Activated naive CD4-positive, alpha-beta T cell treated with Interleukin-2 at 50 U/mL for 16 hours (primary cell): ENCODE measurements at places on chromosomes 6 and 20.

DNA sequence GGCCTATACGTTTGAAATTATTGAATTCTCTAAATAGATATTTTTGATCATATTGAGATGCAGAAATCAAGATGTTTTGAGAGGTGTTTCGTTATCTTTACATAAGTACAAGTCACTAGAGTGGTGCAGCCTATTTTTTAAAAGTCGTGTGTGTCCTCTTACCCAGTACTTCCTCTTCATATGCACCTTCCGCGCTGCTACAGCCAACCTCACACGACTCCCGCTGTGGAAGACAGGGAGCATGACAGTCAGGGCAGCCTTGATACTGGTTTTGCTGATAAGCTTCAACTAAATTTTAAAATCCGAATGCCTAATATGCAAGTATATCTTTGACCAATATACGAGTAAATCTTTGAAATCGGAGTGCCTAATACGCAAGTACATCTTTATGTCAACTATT is 16.3 kb downstream of the ROS1 start:
- no peak for DNase-seq

GRCh38 chr6:113146878-113147277 is 710.3 kb upstream of the MARCKS start:
- no peak for DNase-seq

GRCh38 chr6:106056746-106057390 is 29.3 kb upstream of the PRDM1 start:
- no peak for DNase-seq

GRCh38 chr6:80469977-80470376 is 363.5 kb downstream of the BCKDHB start:
- no peak for DNase-seq

DNA sequence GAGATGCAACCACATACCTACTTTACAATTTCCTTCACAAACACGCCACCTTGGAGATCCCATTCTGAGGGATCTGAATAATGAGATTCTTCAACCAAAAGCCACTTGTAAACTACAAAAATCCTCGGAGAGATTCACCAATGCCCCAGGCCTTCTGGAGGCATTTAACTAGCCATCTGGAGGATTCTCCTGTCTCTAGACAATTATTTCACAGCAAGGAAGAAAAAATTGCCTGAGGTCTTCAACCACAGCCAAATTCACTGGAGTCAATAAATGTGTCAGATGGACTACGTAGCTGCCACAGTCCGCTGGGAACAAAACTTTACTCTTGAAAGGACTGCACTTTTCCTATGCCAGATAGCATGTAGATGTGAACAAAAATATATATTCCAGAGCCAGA is 19.0 kb upstream of the DCDC2 start:
- no peak for DNase-seq

GRCh38 chr6:39776581-39776980 is 15.6 kb upstream of the DAAM2 start:
- no peak for DNase-seq

GRCh38 chr6:117194978-117195377 is 70.4 kb upstream of the VGLL2 start:
- DNase-seq, result no peak

DNA sequence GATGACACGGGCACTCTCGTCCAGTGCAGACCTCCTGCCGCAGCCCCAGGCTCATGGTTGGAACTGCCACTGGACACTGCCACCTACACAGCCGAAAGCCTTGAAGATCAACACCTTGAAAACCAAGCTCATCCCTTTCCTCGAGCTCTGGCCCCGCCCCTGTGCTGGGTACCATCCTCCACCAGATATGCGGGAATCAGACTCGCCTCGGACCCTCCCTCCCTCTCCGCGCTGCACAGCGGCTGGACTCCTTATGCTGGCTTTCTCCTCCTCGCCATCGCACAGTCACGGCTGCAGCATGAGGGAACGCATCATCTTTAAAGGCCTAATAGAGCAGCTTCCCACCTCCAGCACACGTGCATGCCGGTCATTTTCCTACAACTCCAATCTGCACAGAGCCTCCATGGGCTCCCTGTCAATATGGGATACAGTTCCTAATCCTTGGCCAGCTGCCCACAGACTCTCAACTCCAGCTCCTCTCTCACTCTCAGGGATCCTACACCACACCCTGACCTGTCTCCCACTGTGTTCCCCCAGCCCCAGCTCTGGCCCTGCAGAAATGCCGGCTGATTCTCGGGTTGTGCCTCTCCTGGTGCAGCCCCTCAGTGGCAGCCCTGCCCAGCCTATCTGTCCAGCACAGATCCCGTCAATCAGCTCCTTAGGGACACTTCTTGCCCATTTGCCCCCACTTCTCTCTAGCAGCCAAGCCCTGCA is 23.2 kb downstream of the TXNDC5 start:
- DNase-seq, result no peak

DNA sequence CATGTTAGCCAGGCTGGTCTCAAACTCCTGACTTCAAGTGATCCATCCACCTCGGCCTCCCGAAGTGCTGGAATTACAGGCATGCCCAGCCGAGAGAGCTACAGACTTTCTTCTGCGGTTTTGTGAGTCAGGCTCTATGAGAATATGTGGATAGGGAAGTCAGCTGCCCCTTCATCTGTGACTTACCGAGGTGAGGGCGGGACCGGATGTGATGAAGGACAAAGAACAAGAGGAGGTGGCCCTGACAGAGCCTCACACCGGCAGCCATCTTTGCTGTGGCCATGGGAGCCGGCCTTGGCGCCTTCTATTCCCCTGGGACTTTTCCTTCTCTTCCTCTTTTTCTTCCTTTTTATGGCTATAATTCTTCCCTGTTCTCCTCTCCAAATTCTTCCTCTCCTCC is 67.0 kb downstream of the IYD start:
- DNase-seq, result no peak

DNA sequence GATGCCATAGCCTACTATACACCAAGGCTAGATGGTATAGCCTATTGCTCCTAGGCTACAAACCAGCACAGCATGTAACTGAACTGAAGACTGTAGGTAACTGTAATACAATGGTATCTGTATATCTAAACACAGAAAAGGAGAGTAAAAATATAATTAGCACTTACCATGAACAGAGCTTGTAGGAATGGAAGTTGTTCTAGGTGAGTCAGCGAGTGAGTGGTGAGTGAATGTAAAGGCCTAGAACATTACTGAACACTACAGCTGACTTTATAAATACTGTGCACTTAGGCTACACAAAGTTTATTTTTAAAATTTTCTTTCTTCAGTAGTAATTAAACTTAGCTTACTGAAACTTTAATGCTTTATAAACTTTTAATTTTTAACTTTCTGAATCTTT is 129.5 kb downstream of the BTBD9 start:
- no peak for DNase-seq

DNA sequence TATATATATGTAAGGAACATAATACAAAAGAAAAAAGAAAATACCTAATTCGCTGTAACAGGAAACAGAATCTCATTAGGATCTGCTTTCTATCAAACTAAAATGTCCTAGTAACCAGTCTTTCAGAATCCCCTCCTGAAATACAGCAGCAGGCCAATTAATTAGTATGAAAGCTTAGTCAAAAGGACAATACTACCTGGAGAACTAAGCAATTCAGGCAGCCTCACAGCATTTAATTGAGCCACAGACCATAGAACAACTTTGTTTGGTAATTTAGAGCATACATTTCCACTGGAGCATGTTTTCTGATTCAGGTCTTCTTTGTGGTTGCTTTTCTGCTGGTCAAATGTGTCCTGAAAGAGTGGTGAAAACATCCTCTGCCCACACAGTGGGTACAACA is 516.0 kb downstream of the LMBRD1 start:
- DNase-seq, result no peak

GRCh38 chr6:89161326-89162046 is 15.6 kb downstream of the PM20D2 start:
- DNase-seq, result no peak

- DNase-seq, result no peak
These were observed 396.8 kb upstream of the HS3ST5 start for GRCh38 chr6:114739656-114740055.

DNA sequence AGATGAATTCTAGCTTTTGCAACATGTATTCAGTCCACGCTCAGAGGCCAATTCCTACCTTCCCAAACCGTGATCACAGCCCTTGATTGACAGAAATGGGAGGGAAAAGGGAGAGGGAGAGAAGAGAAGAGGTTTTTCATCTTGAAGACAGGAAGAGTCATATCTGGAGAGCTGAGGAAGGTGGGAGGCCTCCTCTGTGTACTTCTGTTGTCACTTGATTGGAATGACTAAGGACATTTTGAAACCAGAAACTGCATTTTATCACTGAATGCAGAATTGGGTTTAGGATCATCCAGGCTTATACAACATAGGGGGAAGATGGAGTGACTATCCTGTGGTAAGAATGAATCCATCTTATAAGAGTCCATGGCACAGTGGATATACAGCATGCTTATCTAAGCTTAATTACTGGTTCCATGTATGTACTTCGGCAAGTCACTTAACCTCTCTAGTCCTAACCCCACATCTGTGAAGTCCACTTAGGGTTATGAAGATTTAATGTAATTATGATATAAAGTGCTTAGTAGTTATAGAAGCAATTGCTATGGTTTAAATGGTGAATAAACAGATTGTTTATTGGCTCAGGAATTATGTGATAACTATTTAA is 144.0 kb downstream of the BCKDHB start:
- no peak for DNase-seq

DNA sequence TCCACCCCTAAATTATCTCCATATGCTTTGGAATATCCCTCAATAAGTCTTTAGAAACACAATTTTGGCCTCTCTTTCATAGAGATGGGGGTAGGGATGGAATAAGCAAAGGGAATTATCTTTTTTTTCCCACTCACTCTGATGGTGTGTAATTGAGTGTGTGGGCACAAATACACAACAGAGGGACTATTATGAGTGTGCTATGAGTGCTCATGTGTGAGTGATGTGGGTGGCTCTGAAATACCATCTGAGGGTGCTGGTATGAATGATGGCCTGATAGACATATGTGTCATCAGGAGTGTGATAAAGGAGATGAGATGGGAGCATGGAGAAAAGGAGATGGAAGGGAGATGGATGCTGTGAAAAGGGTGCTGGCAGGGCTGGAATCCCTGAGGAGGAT is 35.6 kb downstream of the GSS start:
- DNase-seq, result no peak

- no peak for DNase-seq
These were observed 113.8 kb downstream of the JPH2 start for GRCh38 chr20:44073011-44073674.

DNA sequence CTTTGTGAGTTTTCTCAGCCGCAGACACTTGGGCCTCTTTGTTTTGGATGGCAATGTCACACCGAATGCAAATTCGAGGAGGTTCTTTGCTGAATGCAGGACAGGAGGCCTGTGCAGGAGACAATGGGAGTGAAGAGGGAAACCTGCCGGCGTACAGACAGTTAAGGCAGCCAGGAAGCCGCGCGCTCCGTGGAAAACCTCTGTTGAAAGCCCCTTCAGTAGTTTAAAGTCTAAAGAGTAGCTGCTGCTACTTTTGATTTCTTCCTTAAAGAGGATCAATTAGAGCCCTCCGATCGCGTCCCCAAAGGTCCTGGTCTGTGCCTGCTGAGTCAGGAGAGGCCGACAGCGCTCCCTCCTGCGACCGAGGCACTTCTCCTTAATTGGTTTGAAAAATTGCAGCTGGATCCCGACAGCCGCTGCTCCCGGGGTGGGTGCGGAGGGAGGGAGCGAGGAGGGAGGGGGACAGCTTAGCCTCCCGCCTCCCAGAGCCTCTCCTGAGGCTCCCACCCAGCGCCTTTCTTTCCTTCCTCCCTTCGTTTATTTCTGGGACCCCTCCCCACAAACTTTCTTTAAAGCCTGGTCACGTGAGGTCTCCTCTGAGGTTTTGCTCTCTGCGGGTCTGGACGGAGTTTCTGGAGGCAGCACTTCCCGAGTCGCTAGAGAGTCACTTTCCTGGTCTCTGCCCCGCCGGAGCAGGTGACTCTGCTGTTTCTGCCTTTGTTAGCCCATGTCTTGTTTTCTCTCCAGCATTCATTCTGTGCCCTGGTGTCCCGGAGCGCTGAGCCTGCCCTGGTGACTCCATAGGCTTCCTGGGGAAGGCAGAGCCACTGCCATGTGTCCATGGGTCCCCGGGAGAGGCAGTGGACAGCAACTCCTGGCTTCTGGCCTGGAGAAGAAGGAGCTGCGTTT is 22.3 kb upstream of the RPP40 start:
- no peak for DNase-seq

DNA sequence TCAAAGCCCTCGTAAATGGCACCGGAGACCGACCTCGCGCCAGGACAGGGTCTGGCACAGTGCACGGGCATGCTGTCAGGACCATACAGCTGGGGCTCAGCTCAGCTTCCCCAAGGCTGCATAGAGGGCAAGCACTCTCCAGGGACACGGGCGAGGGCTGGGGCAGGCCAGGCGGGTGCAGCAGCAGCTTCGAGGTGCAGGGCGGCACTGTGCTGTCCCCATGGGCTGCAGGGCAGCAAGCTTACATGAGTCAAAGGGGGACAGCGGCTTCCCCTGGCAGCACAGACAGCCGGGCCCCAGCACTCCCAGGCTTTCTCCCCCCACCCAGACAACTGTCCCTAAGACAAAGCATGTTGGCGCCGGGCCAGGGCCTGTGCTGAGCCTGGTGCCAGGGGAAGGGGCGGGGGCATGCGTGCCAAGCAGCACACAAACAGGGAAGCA is 25.7 kb downstream of the PSMG4 start:
- DNase-seq, result no peak

DNA sequence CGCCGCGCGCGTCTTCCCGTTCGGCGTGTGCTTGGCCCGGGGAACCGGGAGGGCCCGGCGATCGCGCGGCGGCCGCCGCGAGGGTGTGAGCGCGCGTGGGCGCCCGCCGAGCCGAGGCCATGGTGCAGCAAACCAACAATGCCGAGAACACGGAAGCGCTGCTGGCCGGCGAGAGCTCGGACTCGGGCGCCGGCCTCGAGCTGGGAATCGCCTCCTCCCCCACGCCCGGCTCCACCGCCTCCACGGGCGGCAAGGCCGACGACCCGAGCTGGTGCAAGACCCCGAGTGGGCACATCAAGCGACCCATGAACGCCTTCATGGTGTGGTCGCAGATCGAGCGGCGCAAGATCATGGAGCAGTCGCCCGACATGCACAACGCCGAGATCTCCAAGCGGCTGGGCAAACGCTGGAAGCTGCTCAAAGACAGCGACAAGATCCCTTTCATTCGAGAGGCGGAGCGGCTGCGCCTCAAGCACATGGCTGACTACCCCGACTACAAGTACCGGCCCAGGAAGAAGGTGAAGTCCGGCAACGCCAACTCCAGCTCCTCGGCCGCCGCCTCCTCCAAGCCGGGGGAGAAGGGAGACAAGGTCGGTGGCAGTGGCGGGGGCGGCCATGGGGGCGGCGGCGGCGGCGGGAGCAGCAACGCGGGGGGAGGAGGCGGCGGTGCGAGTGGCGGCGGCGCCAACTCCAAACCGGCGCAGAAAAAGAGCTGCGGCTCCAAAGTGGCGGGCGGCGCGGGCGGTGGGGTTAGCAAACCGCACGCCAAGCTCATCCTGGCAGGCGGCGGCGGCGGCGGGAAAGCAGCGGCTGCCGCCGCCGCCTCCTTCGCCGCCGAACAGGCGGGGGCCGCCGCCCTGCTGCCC is 1.1 kb downstream of the SOX4 start:
- peak; percentile 43 for DNase-seq

- no peak for DNase-seq
These were observed 36.9 kb upstream of the STMND1 start for GRCh38 chr6:17064975-17065374.
